ENCODE measurements at places on chromosomes 3 and 15.
A peak's percentile ranks its signal among the peaks of the same experiment; 100 is the strongest.

GRCh38 chr3:178421069-178421468 is 115.2 kb upstream of the KCNMB2 start:
- no peak for DNase-seq

- peak; percentile 16 for DNase-seq
These were observed 16.6 kb downstream of the MASP1 start for GRCh38 chr3:187274977-187275338.

GRCh38 chr15:31598620-31599019 is 272.0 kb downstream of the KLF13 start:
- DNase-seq, result no peak

- no peak for DNase-seq
These were observed 443.0 kb upstream of the ADAMTS9 start for GRCh38 chr3:65130782-65131181.

DNA sequence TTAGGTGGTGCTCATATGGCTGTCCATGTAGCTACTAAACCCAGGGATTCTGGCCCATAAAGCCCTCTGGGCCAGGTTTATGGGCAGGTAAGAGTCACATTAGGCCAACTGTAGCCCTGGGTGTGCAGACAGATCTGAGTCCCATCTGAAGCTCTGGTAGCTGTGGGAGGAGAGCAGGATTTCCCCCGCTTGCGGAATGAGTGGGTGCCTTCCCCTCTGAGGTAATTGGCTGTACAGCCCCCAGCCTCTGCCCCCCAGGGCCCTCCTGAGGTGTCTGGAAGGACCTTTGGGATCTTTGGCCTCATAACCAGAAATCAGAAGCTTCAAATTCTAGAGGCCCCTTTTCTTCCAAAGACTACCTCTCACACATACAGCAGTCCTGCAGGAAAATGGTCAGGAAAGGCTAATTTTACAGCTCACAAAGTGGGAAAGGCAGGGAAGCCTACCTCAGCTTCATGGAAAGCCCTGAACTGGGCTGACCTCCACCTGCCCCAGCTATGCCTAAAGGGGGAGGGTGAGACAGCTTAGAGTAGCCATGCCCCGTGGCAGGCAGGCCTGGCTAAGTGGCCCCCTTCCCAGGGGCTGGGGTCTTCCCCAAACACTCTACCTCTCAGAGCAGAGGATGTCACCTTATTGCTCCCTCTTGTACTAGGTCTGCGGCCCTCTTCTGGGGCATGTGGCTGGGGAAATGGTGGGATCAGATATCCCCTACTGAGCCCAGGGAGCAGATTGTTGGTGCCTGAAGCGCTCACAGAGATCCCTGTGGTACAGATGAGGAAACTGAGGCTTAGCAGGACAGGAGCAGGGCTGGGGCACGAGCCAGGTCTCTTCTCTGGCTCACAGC is 16.8 kb downstream of the HEMK1 start:
- no peak for DNase-seq

GRCh38 chr3:194296454-194297263 is 54.5 kb downstream of the CPN2 start:
- no peak for DNase-seq

DNA sequence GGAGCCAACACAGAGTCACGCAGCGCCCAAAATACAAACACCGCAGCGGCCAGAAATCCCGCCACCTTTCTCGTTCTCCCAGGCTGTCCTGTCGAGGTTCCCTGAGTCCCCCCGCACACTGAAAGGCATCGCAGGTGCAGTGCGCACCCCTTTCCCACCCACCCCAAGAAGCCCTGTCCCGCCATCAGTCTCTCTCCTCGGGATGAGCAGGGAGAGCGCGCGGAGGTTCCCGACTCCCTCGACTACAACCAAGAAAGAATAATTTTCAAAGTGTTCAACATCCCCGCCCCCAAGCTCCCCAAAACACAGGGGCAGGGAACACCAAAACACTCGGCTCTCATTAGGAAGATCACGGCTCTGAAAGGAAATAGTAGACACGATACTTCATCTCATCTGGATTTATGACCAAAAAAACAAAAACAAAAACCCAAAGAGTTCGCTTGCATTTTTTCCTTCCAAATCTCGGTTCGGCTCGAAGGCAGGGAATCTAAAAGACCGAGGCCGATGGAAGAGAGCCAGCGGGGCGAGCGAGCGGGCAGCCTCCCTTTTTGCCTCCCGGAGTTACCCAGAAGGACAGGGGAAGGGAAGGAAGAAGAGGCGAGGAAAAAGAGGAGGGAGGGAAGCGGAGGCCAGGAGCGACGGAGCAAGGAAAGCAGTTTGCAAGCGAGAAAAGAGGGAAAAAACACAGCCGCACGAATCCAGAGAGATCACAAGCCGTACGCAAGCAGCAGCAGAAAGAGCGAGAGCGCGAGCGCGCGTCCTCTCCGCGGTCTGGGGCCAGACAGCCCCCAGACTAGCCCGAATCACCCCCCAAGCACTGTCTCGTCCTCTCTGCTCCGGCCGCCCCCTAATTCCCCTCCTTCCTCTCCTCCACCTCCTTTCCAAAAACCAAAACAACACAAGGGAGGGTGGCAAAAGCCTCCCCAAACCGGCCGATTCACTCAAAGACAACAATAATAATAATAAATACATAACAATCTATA is 808 bp downstream of the BCL6 start:
- DNase-seq, result peak; percentile 55

GRCh38 chr3:94564247-94564646 is 501.4 kb downstream of the NSUN3 start:
- DNase-seq, result no peak

GRCh38 chr15:38642689-38643270 is 78.2 kb upstream of the RASGRP1 start:
- no peak for DNase-seq

DNA sequence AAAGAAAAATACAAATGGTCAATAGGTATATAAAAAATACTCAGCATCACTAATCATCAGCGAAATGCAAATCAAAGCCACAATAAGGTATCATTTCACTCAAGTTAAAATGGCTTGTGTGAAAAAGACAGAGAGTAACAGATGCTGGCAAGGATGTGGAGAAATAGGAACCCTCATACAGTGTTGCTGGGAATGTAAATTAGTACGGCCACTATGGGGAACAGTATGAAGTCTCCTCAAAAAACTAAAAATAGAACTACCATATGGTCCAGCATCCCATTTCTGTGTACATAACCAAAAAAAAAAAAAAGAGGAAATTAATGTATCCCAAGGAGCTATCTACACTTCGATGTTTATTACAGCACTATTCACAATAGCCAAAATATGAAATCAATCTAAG is 98.1 kb upstream of the TGFBR2 start:
- no peak for DNase-seq

DNA sequence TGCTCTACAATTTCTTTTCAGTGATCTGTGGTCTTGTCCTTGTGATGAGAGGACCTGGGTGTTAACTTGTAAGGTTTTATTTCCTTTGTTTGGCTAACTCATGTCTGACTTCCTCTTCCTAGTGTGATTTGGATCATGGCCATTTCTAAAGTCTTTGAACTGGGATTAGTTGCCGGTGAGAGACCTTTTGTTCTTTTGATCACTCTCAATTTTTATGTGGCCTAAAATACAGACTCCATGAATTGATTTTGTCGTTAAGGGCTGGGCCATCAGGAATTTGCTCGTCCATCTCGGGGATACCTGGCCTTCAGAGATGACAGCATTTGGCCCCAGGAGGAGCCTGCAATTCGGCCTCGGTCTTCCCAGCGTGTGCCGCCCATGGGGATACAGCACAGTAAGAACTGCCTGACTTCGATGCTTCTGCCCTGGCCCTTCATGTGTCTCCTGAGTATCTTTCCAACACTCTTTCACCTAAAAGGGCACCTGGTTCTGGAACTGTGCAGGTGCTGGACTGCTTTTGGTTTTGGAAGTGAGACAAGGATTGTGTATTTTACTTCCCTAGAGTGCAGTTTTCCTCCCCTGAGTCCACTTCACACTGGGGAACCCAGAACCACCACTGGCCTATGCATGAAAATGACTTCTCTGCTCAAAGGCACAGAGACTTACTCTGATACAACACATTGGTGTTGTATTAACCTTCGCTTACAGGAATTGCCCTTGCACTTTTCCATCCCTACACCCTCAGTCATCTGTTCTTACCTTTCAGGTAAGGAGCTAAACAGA is 13.1 kb upstream of the LRRC2 start:
- DNase-seq, result no peak
